ENCODE measurements at places on chromosomes 4 and X.

- no peak for DNase-seq
Measured at GRCh38 chrX:10089378-10089795, 67.4 kb upstream of the CLCN4 start.

DNA sequence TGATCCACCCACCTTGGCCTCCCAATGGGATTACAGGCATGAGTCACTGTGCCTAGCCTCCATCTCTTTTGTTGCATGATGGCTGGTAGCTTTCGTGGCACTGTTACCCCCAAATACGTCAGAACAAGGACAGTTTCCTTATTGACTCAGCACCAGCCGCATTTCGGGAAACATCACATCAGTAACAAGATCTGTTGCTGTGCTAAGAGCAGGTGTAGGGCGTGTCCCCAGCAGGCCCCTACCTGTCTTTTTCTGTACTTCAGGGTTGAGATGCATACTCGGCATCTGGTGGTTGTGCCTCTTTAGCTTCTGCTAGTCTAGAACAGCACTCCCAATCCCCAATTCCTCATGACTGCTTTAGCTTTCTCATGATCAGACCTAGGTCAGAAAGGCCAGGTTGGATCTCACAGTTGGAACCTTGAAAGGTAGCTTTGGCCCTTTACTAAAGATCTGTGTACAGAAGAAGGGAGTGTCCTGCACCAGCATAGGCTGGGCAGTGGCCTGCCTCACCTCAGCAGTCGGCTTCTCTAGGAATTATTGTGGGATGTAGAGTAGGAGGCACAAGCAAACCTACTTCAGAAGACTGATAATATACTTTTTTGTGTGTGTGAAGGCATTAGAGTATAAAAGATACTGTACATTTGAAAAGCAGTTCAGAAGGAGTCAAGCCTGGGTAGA lies 36.8 kb downstream of the NSD2 start:
- no peak for DNase-seq

- peak; percentile 73 for DNase-seq
Measured at GRCh38 chr4:48275247-48275646, 5.6 kb upstream of the TEC start.

- DNase-seq = peak; percentile 90
Measured at GRCh38 chr4:8428288-8429097, 12.0 kb downstream of the ACOX3 start.

- no peak for DNase-seq
Measured at GRCh38 chrX:15217161-15217560, 52.7 kb downstream of the ASB9 start.

Data from GM12865 (cell line).